HL-60 (cell line): ENCODE measurements at places on chromosomes 5 and 9.

DNA sequence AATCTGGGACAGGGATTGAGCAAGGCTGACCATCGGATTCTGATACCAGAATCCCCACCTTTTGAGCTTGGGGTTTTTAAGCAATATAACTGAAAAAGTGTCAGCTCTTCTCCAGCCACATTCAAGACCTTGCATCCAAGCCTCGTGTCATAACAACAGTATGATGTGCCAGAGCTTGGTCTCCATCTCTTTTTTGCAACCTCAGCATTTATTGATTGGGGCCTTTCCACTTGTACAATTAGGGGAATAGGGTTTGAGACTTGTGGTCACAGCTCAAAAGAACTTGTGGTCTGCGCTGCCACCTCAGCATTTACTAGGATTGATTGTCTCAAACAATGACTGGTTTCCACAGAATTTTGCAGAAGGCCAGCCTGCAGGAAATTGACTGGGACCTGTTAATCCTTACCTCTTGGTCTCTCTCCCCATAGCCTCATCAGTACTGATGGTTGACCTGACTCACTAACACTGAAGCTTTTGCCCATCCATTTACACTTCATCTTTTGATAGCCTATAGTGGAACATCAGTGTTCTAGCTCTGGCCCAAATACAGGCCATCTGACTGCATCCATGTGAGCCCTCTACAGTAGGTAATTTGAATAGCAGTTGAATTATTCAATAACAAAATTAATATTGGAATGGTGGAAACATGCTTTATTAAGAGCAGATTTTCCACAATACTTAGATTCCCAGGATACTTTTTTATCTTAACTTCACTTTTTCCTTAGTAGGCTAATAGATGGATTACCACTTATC, 381.6 kb upstream of the PRR16 start:
- DNase-seq: no peak

DNA sequence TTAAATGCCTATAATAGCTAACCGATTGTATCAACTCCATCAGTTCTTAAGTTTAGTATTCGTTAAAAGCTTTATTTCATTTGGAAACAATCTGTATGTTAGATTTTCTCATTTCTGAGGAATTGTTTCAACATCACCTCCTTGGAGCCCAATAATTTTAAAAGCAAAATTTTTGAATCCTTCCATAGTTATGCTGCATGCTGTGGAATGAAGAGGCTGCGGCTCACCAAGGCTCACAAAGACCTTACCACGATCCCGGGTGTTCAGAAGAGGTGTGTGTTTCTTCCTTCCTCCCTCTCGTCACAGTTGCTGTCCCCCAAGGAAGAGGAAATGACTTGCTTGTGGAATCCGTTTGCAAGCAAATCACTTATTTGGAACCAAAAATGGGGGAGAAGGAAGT, 143.8 kb downstream of the FGF1 start:
- DNase-seq: no peak

DNA sequence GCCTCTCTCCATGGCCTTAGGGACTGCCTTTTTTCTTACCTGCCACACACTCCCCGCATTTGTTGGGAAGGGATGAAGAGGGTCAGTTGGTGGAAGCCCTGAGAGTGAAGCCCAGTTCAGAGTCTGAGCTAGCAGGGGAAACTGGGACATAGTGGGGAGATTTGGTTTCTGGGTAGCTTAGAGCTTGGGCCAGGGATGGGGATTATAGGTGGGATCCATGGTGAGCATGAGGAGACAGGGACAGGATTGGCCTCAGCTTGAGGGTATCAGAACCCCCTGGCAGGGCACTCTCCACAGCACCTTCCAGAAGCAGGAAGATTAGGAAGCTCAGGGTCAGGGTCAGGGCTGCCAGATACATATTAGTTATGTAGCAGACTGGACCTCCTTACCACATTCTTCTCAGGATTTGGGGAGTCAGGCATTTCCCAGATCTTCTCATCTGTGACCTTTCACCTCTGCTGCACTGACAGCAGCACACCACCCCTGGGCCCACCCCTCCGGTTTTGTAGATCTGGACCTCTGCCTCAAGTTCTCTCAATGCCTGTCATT, 17.9 kb downstream of the OR13J1 start:
- no peak for DNase-seq

DNA sequence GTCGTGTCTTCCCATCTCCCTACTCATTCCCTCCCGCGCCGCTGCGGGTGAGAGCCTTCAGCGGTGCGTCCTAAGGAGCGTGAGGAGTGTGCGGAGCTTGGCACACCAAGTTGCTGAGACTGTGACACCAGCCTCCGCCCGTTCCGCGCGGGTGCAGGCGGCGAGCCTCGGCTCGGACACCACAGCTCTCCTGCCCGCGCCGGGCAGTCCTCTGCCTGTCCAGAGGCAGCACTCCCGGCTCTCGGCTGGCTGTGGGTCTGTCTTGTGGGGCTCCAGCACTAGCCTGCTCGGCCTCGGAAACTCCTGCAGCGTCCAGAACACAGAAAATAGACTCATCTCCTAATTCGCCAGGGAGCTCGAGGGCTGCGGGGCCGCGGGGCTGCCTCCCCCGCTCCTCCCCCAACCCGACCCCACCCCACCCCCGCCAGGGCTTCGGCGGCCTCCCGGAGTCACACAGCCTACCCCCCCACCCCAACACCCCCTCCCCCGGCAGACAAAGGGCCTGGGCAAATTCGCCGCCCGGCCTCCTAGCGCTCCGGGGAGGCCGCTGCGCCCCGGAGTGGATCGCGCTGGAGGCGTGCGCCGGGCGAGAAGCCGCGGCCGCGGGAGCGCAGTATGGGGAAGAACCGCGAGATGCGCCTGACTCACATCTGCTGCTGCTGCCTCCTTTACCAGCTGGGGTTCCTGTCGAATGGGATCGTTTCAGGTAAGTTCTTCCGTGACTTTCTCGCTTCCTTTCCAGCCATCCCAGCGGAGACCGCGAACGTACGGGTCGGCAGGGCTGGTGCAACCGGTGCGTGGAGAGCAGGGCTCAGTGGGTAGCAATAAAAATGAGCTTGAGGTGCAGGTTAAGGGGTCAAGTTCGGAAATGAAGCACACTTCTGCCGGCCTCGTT, at the start of gene ADAMTS19:
ADAMTS19 (plus strand) TSS at position 522 of the 895 bp plus-strand sequence; CDS start at position 616, 94 bp downstream.
- no peak for DNase-seq
